Activated CD4-positive, alpha-beta T cell treated with anti-CD3 and anti-CD28 coated beads, Interleukin-2, amount 10 ng/mL, durations not matched to agents 24 days and 14 days (primary cell): ENCODE measurements at places on chromosomes 4 and X. TPM values are rescaled to one million over a fixed set of nuclear protein-coding genes. Genes with fewer than 3 reads are reported as not detected.

DNA sequence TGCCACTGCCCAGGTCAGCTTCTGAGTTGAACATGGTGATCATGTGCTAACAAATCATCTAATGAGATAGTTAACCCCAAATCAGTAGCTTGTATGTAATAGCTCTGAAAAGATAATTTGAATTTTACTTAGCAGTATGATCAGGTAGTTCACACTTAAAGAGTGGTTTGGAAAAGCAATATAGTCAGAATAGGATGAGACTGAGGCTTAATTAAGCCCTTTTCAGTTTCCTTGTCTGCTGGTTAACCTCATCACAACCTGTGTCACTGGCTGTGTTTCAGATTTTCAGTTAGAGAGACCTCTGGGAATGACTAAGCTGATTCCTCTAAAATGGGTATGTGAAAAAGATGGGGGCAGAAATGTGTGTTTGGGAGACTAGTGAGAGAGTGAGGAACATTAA, 38.1 kb downstream of the GPR174 start:
- H3K36me3 ChIP-seq, result peaks cover 18% of the 10 kb centered on the region
- H3K27me3 ChIP-seq, result no peaks in the 10 kb centered on the region
- peaks cover 26% of the 10 kb centered on the region for H3K4me1 ChIP-seq
- H3K4me3 ChIP-seq, result peak overlapping the region; percentile 60
- H3K27ac ChIP-seq, result peak overlapping the region; percentile 88

DNA sequence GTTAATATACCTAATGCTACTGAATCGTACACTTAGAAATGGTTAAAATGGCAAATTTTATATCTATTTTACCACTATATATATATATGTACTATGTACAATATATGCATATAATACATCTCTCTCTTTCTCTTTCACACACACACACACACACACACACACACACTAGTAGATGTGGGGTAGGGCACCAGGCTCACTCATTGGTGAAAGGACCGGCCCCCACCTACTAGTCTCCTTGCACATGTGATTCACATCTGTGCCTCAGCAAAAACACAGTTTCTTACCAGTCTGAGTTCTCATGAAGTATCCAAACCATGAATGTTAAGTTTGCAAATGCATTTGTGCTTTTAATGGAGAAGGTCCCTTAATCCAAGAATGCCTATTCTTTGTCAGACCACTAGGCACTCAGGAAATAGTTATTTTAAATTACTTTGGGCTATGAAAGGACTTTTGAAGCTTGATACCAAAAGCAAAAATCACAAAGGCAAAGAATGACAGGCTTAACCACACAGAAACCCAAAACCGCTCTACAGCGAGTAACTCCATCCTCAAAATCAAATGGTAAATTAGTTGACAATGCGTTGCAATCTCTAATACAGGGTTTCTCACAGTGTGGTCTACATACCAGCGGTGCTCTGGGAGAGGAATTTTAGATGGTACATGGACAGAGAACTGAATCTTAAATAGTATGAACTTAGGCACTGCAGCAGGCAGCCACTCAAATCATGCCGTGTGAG, 5.8 kb downstream of the TSC22D3 start:
- no peak overlapping the region for H3K27ac ChIP-seq
- DNase-seq, result no peak

DNA sequence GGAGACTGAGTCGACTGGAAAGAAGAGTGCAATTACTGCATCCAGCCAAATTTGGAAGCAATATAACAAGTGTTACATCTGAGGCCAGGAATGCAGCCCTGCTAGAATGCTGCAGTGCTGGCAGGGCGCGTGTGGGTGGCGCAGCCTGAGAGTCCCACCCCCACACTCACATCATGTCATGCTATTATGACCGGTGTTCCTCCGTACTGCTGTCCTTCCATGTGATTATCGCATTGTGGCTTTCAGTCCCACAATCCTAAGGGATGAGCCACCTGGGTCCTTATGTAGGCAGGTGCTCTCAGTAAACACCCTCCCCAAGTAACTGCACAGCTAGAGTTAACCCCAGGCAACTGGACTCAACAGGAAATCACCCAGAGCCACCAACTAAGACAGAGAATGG, 122.6 kb upstream of the CPEB2 start:
- no peak overlapping the region for H3K4me3 ChIP-seq
- no peak for DNase-seq
- no peak overlapping the region for H3K27ac ChIP-seq
- H3K27me3 ChIP-seq, result peaks cover 5% of the 10 kb centered on the region
- no peaks in the 10 kb centered on the region for H3K36me3 ChIP-seq

DNA sequence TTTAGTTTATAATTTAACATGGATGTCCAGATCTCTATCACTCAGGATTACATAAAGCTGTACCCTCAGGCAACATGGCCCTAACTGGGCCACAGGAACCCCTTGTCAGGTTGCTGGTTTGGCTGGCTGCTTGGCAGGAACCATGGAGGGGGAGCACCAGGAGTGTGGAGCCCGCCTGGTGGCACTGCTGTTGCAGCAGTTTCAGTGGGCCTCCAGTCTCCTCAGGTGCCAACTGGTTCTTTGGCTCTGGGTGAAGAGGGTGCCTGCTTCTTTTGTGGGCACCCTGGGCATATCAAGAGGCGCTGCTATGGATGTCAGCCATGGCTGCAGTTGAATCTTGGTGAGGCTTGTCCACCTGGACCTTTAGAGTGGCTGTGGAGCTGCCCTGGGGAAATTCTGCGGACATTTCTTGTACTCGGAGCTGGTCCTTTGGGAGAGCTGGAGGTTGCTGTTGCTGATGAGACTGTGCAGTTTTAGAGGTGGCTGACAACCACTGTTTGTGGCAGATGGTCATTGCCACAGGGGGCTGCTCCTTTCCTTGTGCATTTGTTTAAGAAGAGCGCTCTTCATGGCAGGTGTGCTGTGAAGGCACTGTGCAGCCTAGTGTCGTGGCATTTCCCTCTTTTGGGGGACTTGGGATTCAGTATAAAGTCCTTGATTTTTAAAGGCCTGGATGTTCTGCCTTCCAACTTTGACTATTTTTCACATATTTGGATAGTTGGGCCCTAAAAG, 10.3 kb upstream of the SMIM14 start:
- no peak overlapping the region for H3K27ac ChIP-seq
- no peaks in the 10 kb centered on the region for H3K36me3 ChIP-seq

- DNase-seq, result no peak
- no peak overlapping the region for H3K4me3 ChIP-seq
- no peak overlapping the region for H3K27ac ChIP-seq
- peaks cover 4% of the 10 kb centered on the region for H3K4me1 ChIP-seq
- peaks cover 2% of the 10 kb centered on the region for H3K27me3 ChIP-seq
- H3K36me3 ChIP-seq, result no peaks in the 10 kb centered on the region
Measured at GRCh38 chr4:26452565-26453531, 37.4 kb downstream of the CCKAR start.

GRCh38 chrX:53918702-53919101, 125.6 kb downstream of the PHF8 start:
- no peaks in the 10 kb centered on the region for H3K36me3 ChIP-seq
- peaks cover 2% of the 10 kb centered on the region for H3K27me3 ChIP-seq

DNA sequence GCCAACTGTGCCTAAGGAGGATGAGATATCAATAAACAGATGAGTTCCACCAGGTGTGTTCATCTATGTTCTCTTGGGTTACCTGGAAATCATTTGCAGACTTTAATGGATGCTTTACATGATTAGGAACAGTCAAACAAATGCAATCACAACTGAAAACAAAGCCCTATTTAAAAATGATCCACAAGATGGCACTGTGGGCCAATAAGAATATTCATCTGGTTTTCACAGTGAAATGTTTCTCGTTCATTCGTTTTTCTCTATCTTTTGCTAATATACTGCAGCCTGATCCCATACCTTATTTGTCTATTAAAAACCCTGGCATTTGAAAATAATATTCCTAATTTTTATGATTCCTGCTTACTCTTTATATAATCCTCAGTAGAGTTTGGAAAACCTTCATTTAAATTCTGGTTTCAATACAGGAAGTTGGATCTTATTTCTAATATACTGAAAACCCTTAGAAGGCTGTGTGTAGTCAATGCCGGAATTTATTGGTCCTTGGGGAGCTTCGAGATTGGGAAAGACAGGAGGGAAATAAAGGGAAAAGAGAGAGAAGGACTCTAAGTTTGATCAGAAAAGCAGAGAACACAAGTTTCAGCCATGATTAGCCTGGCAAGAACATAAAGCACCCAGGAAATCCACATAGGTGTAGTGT, 63.8 kb upstream of the TAPT1 start:
- peaks cover 7% of the 10 kb centered on the region for H3K27me3 ChIP-seq
- peaks cover 3% of the 10 kb centered on the region for H3K4me1 ChIP-seq
- no peak overlapping the region for H3K4me3 ChIP-seq
- H3K36me3 ChIP-seq, result no peaks in the 10 kb centered on the region
- DNase-seq, result peak; percentile 69

- no peaks in the 10 kb centered on the region for H3K36me3 ChIP-seq
- H3K27me3 ChIP-seq, result peaks cover 13% of the 10 kb centered on the region
- peaks cover 3% of the 10 kb centered on the region for H3K4me1 ChIP-seq
- no peak overlapping the region for H3K4me3 ChIP-seq
Measured at GRCh38 chr4:10567766-10568165, 110.5 kb upstream of the ZNF518B start.

DNA sequence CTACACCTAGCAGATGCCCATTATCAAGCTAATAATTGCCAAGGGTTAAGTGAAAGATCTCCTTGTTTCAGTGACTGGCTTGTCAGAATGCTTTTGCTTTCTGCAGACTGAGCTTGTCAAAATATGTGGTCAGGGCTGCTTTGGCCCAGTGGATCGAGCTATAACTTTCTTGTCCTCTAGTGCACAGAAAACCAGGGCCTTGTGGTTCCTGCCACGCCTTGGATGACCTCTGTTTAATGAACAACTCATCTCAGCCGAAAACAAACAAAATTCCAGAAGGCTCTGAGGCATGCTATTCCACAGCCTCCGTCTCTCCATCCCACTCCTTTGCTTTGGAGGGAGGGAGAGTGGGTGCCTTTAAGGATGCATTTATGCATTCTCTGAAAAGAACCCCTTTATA, 11.3 kb downstream of the EVC start:
- H3K4me1 ChIP-seq, result no peaks in the 10 kb centered on the region
- H3K4me3 ChIP-seq, result no peak overlapping the region
- DNase-seq, result no peak
- H3K36me3 ChIP-seq, result no peaks in the 10 kb centered on the region

DNA sequence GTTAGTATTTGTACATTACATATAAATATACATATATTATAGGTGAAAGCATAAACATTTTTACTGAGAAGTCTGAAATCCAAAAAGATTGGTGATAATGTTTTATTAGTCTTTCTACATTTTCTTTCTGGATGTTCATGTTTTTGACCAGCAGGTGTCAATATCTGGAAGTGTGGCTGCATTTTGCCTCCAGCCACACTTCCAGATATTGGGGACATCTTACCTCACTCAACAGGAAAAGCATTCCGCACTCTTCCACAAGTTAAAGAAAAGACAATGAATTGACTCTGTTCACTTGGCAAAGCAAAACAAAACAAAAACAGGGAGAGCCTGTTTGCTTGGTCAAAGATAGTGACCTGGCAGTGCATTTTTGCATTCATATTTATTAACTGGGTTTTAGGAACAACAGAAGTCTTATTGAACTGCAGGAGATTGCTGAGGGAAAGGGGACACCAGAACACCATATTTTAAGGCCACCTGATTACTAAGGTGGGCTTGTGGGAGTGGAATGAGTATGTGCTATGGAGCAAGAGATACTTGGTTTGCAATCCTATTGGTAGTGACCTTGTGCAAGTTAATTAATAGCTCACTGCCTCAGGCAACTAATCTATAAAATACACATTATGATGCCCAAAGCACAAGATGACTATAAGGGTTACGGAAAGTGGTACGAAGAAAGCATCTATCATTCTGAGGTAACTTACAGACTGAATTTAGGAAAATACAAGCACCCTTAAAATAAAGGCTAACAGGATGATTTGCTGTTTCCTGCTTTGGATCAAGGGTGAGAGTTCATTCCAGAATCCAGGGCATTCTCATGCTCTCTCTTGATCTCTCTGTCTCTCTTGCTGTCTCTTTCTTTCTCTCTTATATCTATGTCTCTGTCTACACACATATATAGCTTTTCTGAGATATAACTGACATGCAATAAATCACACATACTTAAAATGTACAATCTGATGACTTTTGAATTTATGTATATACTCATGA, 389.9 kb upstream of the EMCN start:
- H3K36me3 ChIP-seq, result no peaks in the 10 kb centered on the region
- no peak overlapping the region for H3K4me3 ChIP-seq
- no peak for DNase-seq
- no peaks in the 10 kb centered on the region for H3K4me1 ChIP-seq
- peaks cover 32% of the 10 kb centered on the region for H3K27me3 ChIP-seq
- no peak overlapping the region for H3K27ac ChIP-seq

- H3K27me3 ChIP-seq, result peaks cover 2% of the 10 kb centered on the region
- H3K27ac ChIP-seq, result no peak overlapping the region
- H3K4me3 ChIP-seq, result no peak overlapping the region
- H3K4me1 ChIP-seq, result no peaks in the 10 kb centered on the region
- no peaks in the 10 kb centered on the region for H3K36me3 ChIP-seq
- DNase-seq, result no peak
Measured at GRCh38 chr4:94931626-94932025, 173.9 kb downstream of the BMPR1B start.

DNA sequence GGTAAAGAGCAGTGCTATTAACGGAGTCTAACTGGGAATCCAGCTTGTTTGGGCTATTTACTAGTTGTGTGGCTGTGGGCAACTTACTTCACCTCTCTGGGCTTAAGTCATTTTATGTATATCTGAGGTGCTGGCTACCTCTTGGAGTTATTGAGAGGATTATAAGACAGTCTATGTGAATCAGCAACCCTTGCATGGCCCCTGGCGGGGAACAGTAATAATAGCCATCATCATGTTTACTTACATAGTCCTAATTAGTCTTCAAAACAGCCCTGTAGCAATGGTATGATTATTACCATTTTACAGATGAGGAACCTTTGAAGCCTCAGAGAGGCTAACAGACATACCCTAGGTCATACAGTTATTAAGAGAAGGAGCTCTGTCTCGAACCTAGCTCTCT, 1.5 kb downstream of the HPRT1 start:
- no peak for DNase-seq
- peak overlapping the region; percentile 41 for H3K27ac ChIP-seq
- no peaks in the 10 kb centered on the region for H3K27me3 ChIP-seq
- peak overlapping the region; percentile 94 for H3K4me3 ChIP-seq

The XG gene
- total RNA-seq, result not detected in 2 replicates

The XPNPEP2 gene
- total RNA-seq, result 0.24 and 0.28 TPM in 2 replicates

The MAGEA9B gene
- total RNA-seq, result not detected in 2 replicates

The TSPAN7 gene
- total RNA-seq, result 0.19 TPM in 1 of 2 replicates, not detected in the other

The MGARP gene
- total RNA-seq, result 0.14 and 0.21 TPM in 2 replicates

The UGT8 gene
- 0.12 TPM in 1 of 2 replicates, not detected in the other for total RNA-seq

The GAGE12E gene
- not detected in 2 replicates for total RNA-seq

The HSFX1 gene
- total RNA-seq, result 0.50 and 0.58 TPM in 2 replicates

The CT45A1 gene
- not detected in 2 replicates for total RNA-seq

The FHDC1 gene
- total RNA-seq, result 0.05 TPM in 2 replicates

The AFM gene
- not detected in 2 replicates for total RNA-seq

The FAM47B gene
- not detected in 2 replicates for total RNA-seq

The CSAG2 gene
- total RNA-seq, result not detected in 2 replicates

The GDPD2 gene
- total RNA-seq, result 0.12 and 0.19 TPM in 2 replicates

The CENPVL1 gene
- total RNA-seq, result not detected in 2 replicates
